ENCODE measurements at places on chromosomes 12 and 14.

GRCh38 chr12:51000245-51000644, 25.9 kb downstream of the SLC11A2 start:
- no peak for DNase-seq

GRCh38 chr12:91896286-91897024, 249.2 kb downstream of the BTG1 start:
- DNase-seq: no peak

- DNase-seq: no peak
Observed at GRCh38 chr12:32499048-32499447, 99.7 kb downstream of the FGD4 start.

DNA sequence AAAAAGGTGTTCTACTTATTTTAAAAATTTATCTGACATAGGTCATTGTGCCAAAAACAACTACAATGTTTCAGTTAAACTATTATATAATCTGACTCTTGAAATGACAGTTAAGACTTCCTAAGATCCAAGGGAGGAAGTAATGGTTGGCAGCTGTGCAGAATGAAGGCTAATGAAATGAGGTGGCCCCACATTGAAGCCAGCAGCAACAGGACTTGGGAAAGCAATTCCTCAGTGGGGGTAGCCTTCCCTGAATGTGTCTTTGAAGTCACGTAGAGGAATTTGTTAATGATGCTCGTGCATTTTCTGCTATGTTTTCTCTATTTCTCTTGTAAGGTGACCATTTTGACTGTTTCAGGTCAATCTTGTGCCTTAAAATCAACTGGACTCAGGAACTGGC, 162.4 kb upstream of the DAAM1 start:
- no peak for DNase-seq

DNA sequence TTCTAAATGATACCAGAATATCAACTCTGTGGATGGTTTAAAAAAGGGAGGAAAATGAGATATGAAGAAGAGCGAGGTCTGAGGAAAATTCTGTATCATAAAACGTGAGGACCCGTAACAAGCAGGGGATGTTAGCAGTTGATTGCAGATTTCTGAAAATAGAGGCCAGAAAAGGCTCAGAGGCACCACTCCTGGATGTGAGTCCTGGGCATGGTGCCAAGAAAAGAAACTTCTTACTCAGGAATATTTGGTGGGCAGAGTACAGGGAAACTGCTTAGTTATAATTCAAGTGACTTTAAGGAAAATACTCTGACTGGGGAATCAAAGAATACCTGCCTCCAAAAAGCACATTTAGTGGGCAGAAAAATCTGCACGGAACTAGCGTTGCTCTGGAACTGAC, 85.5 kb downstream of the PRICKLE1 start:
- DNase-seq: no peak

GRCh38 chr12:88720785-88721650, 140.7 kb upstream of the KITLG start:
- no peak for DNase-seq

GRCh38 chr14:89317051-89317691, 99.9 kb downstream of the FOXN3 start:
- no peak for DNase-seq

DNA sequence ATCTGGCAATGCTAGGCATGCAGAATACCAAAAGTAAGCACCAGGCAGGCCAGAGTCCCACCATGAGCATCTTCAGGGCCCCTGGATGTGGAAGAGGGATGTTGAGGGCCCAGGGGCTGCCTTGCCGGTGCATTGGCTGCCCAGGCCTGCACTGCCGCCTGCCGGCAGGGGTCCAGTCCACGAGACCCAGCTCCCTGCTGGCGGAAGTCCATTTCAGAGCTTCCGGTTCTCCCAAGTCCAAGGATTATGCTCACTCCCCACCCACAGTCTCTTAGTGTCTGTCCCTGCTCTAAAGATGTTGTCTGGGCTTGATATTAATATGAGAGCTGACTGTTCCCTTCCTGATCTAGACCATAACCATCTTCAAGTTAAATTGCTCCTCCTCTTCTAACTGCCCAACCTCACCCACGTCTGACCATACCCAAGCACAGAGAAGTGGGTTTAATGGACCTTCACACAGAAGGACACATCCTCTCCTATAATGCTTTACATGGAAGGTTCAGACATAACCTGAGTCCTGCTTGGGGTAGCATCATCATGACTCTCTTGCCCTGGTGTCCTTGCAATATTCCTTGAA, 117.4 kb downstream of the DAD1 start:
- DNase-seq: no peak

DNA sequence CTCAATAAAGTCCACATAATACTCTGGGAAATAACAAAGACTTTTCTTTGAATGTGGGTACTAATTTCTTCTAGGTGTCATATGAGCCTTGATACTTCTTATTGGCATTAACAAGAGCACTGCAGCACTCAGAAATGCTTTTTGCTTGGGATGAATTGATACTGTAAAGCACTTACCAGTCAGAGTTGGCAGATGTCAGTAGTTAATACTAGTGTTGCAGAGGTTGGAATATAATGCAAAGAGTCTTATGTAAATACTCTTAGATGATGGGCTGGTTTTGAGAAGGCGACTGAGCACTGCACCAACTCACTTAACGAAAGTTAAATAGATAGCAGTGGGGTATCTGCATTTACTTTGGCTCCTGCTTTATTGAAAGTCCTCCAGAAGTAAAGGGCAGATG, 25.6 kb upstream of the MBIP start:
- DNase-seq: no peak

GRCh38 chr12:121107681-121108080, 25.0 kb upstream of the P2RX7 start:
- DNase-seq: no peak

DNA sequence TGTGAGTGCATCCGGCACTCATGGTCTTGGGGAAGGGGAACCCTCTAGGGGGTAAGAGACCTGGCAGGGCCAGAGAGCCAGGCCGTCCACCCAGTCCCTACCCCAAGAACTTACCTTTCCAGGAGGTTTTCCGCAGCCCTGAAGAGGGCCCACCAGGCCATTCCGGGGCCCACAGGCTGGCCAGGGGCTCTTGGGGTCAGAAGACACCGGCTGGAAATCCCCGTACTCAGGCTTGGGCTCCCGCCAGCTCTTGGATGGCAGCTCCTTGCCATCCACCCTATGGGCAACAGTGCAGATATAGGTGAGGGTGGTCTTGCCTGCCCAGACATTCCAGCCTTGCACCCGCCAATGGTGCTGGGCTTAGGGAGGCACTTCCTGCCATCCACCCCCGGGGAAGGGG, 34.6 kb downstream of the NCKAP5L start:
- no peak for DNase-seq

DNA sequence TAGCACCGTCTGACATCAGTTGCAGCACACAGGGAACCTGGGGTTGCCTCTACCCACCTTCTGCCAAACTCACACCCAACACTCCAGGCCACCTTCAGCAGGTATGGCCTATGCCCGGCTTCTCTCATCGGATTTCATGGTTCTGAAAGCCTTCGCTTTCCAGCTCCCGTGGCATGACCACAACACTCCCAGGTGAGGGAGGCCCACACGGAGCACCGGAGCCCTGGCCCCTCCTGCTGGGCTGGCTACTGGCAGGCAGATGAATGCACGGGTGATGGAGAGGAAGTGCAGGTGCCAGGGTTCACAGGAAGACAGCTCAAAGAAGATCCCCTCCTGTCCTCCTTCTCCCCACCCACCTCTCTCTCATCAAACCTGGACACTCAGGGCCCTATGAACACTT, 37.2 kb downstream of the CACNA2D4 start:
- no peak for DNase-seq

DNA sequence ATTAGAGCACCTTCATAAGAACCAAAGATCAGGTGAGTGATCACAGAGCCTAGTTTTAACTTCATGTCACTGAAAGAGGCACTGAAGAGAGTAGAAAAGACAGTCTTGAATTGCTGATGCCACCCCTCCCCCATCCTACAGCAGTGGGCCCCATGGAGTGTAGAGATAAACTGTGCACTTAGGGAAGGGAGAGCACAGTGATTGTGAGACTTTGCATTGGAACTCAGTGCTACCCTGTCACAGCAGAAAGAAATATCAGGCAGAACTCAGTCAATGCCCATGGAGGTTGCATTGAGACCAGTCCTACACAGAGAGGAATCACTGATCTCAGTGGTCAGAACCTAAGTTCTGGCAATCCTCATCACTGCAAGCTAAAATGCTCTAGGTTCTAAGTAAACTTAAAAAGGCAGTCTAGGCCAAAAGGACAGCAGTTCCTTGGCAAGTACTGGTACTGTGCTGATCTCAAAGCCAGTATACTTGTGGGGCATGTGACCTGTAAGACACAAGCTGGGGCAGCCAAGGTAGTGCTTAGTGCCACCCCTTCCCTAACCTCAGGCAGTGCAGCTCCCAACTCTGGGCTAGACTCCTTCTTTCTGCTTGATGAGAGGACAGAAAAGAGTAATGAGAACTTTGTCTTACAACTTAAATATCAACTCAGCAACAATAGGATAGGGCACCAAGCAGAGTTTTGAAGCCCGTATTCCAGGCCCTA, 94.1 kb downstream of the FSCB start:
- DNase-seq: no peak

DNA sequence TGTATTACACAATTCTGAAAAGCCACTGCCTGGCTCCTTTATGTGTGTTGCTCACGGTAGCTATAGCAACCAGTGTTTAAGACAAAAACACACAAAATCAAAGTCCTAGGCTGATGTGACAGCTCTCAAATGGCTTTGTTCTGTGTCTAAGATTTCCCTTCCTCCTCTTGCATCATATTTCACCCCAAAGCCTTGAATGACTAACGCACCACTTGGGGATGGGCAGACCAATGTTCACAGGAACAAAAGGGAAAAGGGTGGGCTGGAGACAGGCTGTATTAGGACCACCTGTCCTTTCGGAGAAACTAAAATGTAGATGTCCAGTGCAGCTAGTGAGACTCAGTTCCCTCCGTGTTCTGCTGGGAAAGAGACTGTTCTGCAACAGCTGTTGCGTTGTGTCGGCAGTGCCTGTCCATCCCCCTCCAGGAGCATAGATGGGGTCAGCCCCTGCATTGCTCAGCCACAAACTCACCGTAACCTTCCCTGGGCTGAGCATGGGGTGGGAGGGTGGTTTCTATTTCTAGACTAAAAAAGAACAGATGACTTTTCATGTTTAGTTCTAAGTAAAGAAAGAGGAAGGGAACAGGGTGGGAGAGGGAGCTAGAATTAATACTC, 26.8 kb upstream of the DAAM1 start:
- no peak for DNase-seq

DNA sequence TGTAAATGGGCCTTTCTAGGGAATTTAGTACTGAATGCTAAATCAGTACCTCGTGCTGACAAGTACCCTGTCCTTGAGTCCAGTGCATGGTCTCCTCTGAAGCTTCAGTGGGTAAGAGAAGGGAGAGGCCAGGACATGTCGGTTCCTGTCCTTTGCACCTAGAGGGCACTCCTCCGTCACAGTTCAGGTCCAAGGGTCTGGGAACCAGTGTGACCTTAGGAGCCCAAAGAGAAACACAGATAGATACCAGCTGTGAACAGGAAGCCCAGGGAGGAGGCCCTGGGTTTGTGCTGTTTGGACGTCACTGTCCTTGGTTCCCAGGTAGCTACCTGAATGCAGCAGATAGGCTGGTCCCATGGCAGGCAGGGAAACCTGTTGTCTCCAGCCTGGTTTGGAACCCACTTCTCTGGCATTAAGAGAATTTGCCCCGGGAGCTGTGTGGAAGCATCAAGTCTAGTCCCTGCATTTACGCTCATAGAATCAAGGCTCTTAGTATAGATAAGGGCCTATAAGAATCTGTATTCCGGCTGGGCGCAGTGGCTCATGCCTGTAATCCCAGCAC, 3.9 kb upstream of the FGF23 start:
- no peak for DNase-seq

DNA sequence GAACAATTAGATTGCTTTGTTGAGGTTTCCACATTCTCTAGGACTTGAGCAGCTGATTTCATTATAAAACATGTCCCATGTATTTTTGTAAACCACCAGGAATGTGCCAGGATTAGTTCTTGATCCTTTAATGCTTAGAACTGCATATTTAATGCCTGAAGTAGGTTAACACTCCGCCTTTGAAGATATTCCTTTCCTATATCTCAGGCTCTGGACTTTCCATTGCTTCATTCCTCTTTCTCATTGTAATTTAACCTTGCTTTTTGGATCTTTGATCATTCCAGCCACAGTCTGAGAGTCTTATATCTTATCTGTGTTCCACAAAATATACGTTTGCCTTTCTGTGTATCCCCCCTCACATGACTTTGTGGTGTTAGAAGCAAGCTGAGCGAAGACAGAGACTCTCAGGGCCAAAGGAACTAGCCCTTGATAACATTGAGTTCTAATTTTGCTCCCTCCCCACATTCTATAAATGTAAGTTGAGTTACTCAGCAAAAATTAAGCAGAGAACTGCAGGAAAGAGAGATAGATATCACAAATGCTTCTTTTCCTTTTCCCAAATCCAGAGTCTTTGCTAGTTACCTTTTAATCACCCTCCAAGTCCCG, 2.4 kb upstream of the CLEC1B start:
- DNase-seq: no peak

DNA sequence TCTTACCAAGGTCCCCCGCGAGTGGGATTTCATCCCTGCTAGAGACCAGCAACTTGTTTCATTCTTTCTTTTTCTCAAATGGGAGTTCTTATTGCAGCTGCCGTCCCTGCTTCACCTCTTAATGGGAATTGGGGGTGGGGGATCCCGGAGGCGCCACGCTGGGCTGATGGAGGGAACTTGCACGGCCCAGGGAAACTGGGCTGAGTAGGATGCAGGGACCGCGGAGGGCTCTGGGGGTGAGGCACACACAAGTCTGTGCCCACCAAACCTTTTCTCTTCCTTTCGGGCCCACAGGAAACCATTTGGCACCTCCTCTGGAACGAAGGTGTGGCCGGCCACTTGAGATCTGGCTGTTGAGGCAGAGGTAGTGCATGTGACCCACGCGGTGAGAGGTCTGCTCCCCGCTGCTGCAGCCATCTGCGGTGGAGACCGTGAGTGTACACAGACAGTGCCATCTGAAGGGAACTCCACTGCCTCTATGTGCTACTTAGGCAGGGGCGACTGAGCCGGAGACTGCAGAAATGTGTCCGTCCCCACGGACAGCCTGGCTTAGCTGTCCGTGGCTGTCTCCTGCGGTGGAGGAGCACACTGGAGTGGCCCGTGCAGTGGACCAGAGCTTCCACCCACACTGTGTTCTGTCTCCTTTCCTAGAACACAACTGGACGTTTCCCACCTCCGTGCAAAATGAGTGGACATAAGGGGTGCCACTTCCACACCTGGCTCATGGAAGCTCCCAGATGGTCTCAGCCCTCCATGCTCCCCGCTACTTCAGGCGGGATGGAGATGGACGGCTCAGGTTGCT, 42.1 kb upstream of the TESC start:
- no peak for DNase-seq

GRCh38 chr14:77556946-77557345, 58.3 kb upstream of the ISM2 start:
- DNase-seq: no peak

DNA sequence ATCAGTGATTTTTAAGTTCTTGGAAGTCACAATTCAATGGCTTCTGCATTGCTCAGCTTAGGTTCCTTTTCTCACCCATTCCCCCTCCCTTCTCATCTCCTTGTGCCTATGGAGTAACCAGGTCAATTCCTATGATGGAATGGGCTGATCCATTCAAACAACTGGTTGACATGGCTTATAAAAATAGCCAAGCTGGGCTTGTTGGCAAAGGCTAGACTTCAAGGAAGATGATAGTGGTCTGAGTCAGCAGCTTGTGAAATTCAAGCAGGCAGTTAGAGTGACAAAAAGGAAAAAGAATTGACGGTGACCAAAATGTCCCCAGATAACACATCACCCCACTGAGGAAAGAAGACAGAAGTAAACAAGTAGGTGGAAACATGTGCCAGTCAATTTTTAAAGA, 119.9 kb upstream of the PCED1B start:
- DNase-seq: no peak

GRCh38 chr14:29927376-29928116, at the start of gene PRKD1:
TSS of gene PRKD1 (minus strand) at chr14:29927847.
- no peak for DNase-seq

- no peak for DNase-seq
Observed at GRCh38 chr14:58987591-58987990, 200.9 kb upstream of the DAAM1 start.
